ENCODE measurements at places on chromosomes 12 and 14.

GRCh38 chr14:27123162-27123561, 525.3 kb upstream of the NOVA1 start:
- DNase-seq = no peak

DNA sequence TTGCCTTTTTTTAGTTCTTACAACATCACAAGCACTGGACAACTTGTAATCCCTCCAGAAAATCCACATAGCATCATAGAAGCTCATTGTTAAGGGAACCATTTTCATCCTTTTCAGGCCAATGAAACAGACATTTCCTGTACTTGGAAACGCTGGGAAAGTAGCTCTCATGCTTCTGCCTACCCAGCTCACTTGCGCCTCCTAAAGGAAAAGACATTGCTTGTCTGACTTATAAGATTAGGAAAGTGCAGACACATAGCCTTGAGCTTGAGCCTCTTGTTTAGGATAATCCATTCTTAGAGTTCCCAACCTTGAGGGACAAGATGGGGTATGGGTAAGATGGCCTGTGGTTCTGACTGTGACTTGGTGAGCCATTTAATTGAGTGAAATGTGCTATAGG, 589.5 kb downstream of the NOVA1 start:
- no peak for DNase-seq

GRCh38 chr14:30882431-30882830, 8.1 kb downstream of the COCH start:
- no peak for DNase-seq

DNA sequence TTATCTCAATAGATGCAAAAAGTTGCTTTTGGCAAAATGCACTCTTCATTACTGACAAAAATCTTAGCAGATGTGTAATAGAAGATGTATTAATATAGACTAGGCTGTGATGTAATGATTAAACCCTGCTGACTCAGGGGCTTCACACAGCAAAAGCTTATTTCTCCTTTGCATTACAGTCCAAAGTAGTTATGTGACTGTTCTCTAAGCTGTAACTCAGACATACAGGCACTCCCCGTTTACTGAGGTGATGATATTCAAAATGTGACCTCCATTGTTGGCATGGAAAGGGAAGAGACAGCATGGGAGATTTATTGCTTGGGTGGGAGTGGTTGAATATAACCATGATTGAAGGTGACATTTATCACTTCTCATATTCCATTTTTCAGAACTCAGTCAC, 331.5 kb downstream of the SNAPC1 start:
- DNase-seq = no peak

DNA sequence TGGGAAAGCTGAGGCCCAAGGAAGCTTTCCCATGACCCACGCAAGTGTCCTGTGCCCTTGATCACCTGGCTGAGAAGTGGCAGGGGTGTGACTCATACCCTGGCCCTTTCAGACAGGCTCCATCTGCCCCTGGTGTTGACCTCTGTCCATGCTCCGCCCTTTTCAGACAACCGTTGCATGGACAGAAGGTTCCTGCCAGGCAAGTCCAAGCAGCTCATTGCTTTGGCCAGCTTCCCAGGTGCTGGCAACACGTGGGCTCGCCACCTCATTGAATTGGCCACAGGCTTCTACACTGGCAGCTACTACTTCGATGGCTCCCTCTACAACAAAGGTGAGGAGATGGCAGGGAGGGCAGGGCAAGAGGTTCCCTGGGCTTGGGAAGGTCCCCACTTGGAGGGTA, 103.5 kb downstream of the WSCD2 start:
- no peak for DNase-seq

GRCh38 chr12:48818831-48819590, 715 bp downstream of the CACNB3 start:
- DNase-seq = no peak

DNA sequence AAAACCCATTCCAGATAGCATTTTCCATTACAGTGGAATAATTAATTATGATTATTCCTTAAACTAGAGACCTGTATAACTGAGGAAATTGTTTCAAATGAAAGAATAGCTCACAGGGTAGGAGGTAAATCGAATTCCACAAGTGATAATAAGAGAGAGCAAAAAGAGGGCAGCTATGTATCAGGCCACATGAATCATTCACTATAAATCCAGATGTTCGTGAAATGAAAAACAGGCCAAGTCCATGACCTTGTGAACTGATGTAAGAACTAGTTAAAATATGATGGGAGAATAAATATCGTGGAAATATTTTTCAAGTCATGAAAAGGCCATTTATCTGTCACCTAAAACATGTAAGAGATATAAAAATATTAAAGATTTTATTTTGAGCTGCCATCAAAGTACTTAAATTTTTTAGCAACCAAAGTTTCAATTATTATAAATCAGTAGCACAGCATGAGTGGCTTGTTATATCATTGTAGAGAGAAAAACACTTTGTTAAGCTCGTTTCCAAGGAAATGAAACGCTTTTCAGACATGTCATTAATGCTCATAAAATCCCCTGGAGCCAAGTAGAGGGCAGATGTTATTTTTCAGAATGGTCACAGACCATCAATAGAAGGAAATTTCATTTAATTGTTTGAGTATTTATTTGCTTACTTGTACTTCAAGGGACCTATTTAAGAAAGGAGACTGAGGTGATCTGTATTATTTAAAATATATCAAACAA, 120.6 kb upstream of the CDKN3 start:
- DNase-seq = no peak

DNA sequence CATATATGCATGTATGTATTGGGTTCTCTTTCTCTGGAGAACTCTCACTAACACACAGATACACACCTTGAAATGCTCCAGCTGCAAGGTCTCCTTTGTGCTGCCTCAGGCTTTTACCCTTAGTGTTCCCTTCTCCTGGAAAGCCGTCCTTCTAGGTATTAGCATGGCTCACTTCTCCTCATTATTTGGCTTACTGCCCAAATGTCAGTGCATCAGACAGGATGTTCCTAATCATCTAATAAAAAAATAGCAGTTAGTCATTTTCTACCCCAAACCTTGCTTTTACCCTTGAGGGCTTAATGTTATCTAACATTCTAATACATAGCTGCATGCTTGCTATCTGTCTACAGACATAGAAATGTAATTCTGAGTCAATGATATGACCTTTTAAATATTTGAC, 109.0 kb upstream of the SLC16A7 start:
- DNase-seq = no peak

GRCh38 chr12:42421844-42422779, 96.1 kb downstream of the PPHLN1 start:
- peak; percentile 74 for DNase-seq

DNA sequence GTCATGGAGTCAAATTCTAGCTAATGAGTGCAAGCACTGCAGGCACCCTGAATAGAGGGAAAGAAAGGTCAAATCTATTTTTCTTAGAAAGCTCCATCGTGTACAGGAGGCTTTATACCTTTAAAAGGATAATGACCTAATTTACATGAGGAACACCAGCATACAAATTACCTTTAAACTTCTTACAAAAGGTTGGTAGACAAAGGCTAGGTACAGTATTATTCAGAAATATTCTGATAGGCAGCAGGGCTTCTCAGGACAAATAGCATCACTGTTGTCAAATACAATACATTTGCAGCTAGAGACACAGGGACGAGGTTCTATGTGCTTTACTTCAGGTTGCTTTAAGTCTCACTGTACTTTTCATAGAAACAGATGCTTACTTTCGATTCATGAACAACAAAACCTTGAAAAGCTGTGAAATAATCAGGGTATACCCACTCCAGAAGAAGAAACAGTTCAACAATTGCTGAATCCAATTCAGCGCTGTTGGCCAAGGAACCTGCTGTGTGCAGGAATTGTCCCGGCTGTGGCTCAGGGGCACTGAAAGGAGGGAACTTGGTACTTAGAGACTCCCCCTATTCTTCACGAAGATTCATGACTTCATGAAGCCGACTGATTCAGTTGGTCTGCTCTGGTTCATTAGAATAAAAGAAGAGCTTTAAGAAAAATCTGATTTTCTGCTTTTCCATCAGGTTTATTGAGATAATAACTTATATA, 252.9 kb downstream of the PRKD1 start:
- DNase-seq = no peak

GRCh38 chr14:57712102-57712501, 153.8 kb downstream of the SLC35F4 start:
- DNase-seq = no peak

- peak; percentile 46 for DNase-seq
Measured at GRCh38 chr14:39376667-39377403, 55.4 kb downstream of the FBXO33 start.

- no peak for DNase-seq
Measured at GRCh38 chr14:62006116-62006731, 244.0 kb downstream of the SNAPC1 start.

DNA sequence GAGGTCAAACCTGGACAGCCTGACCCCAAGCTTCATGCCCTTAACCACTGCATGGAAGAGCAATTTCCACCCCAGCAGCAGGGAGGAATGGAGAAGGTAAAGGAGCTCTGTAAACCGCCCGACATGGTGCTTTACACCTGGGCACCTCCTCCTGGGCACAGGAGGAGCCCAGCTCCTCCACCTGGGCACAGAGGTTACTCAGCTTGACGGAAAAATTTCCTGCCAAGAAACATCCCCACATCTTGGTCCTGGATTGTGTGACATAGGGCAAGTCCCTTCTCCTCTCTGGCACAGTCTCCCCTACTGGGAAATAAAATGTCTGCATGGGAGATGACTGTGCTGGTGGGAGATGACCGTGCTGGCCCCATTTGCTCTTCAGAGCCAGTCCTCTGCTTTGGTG, 40.8 kb downstream of the TTC7B start:
- no peak for DNase-seq

GRCh38 chr14:23056145-23056955, 970 bp downstream of the CDH24 start:
- DNase-seq = peak; percentile 31

- DNase-seq = no peak
Measured at GRCh38 chr14:22737052-22737451, 29.4 kb upstream of the OXA1L start.

- no peak for DNase-seq
Measured at GRCh38 chr12:49954863-49955830, 4.6 kb downstream of the AQP2 start.

DNA sequence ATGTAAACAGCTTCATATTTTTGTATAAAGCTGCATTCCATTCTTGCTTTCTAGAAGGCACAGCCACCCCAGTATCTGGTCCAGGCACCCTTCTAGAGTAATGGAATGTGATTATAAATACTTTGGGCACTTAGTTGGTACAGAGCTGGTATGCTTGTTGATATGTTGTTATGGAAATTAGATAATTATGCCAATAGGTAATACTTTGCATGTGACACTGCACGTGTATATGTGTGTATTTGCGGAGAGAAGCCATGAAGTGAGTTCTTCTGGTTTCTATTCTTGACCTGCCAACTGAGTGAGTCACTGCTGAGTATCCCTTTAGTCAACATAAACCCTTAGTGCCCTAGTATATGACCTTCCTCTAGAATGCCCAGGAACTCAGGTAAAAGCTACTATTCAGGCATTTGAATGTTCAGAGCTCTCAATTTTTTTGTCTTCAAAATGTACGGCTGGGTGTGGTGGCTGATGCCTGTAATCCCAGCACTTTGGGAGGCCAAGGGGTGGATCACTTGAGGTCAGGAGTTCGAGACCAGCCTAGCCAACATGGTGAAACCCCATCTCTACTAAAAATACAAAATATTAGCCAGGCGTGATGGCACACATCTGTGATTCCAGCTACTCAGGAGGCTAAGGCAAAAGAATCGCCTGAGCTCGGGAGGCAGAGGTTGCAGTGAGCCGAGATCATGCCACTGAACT, 6.2 kb upstream of the TCP11L2 start:
- DNase-seq = peak; percentile 75

- no peak for DNase-seq
Measured at GRCh38 chr12:46367351-46368029, 5.1 kb downstream of the SLC38A2 start.

- DNase-seq = no peak
Measured at GRCh38 chr14:23055621-23056144, 1.6 kb downstream of the CDH24 start.

GRCh38 chr12:12926571-12927071, 25.3 kb downstream of the GPRC5D start:
- DNase-seq = peak; percentile 33

GRCh38 chr14:101821528-101821927, 60.0 kb downstream of the PPP2R5C start:
- no peak for DNase-seq

DNA sequence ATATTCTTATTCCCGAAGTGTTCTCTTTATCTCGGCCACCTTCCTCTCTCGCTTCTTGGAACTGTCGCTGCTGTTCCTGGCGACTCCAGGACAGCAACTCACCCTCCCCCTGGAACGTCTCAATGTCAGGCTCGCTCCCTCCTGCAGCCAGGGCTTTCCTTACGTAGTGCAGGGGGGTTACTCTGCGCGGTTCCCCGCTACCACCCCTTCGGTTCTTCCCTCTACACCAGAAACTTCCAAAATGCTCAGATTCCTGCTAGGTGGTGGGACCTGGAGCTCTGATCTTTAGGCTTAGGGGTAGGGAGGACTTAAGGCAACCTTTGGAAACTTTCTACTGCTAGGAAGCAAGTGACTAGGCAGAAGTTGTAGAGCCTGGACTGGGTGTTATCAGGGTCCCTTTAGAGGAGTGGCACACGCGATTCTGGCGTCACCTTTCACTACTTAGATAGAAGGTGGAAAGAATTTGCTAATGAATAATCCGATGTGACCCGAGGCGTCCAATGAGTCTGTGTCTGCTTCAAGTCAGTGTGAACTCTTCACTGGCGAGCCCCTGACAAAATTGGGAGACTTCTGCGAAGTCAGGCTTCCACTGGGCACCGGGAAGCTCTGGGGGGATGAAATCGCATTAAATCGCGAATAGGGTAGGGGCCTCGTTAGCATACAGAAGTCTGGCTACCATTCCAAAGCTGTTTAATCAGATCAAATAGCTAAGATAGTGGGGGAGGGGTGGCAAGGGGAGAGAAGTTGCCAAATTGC, 900 bp upstream of the DPF3 start:
- DNase-seq = no peak

- DNase-seq = no peak
Measured at GRCh38 chr12:13193505-13194231, 2.9 kb upstream of the EMP1 start.
